ENCODE measurements at places on chromosomes 13 and 19.

GRCh38 chr19:4598712-4599111, 39.2 kb upstream of the SEMA6B start:
- DNase-seq: no peak

DNA sequence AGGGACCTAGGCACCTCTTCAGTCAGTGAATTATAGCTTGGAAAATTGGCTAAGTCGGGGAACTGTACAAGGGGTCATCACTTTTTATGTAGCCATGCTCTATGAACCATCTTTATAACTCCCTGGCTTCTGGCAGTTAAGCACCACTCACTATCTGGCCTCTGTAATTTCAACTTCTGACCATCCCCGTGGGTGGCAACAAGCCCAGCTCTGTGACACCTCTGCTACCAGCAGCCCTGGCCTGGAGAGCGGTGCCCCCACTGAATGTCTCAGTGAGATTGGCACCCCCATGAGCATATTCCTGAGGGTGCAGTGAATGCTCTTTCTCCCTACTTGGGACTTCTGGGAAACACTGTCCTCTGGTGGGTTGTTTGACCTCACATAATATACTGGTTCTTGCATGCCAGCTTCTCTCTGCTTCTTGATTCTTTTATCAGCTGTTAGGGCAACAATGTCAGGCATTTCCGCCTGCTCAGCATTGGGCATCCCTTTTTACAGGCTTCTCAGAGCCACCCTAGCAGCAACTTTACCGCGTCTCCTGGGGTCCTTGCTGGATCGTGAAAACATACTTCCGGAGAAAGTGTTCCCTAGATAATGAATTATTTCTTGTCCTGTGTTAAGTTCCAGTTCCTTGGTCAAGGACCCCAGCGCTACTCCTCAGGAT, 10.4 kb downstream of the KL start:
- DNase-seq: no peak

DNA sequence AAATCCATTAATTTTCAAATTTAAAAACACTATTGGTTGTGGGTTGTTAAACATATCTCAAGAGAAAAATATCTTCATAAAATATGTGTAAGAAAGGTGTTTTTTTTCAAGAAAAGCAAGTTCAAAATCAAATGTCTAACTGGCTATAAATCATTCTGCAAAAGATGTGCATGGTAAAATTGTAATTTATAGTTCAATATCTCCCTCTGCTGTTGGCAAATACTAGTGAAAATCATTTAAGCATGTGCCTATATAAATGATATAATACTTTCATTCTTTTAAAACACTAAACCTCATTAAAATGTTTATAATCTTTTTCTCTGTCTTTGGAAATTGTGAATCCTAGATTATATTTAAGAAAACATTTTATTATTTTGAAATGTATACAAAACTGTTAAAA, 17.2 kb upstream of the SLITRK6 start:
- no peak for DNase-seq

DNA sequence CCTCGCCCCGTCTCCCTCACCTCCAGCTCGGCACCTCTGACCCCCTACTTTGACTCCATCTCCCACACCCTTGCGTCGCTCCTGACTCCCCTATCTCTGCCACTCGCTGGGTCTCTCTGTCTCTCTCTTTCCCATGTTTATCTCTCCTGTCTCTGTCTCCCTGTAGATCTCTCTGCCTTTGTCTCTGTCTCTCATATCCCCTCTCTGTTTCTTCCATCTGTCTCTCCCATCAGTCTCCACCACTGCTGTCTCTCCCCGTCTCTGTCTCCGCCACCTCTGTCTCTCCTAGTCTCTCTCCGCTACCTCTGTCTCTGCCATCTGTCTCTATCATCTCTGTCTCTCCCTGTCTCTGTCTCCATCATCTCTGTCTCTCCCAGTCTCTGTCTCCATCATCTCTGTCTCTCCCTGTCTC, 12.4 kb upstream of the BBC3 start:
- DNase-seq: no peak

- no peak for DNase-seq
Measured at GRCh38 chr13:35714588-35715377, 238.3 kb upstream of the MAB21L1 start.

GRCh38 chr13:79311386-79311785, 94.7 kb downstream of the RBM26 start:
- DNase-seq: no peak

GRCh38 chr13:109816112-109816807, 29.9 kb upstream of the IRS2 start:
- no peak for DNase-seq

- peak; percentile 43 for DNase-seq
Measured at GRCh38 chr19:18846862-18847548, 15.2 kb downstream of the UPF1 start.

- DNase-seq: no peak
Measured at GRCh38 chr19:33383720-33384292, 10.3 kb downstream of the CEBPG start.

DNA sequence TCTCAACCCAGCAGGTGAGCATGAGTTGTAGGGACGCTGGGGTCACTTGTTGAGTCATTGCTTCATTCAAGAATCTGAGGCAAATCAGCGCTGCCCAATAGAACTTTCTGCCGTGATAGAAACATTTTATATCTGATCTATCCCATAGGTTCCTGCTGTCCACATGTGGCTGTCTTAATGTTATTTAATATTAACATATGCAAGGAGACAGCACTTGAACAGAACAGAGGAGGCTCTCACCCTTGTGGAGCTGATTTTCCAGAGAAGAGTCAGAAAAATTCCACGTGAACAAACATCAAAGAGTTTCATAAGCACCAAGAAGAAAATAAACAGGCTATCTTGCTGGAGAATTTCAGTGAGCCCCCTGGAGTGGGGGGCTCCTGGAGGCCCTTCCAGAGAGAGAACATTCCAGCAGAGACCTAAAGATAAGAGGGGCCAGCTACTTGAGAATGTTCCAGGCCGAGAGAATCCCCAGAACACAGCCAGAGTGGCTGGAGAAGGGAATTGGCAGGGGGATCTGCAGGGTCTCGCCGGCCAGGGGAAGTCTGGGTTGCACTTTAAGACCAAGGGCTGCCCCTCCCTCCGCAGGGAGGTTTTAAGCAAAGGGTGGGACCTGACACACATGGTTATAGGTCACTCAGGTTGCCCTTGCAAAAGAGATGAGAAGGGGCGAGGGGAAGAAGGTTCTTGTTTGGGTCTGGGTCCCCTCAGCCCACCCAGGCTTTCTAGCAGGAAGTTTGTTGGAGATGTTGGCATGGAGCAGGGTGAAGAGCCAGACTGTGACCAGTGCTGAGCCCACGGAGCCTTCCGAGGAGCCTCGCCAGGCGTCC, 135.7 kb downstream of the CRYL1 start:
- DNase-seq: no peak

GRCh38 chr19:31125071-31125470, 224.2 kb downstream of the TSHZ3 start:
- no peak for DNase-seq

GRCh38 chr19:17090583-17090982, 15.0 kb downstream of the MYO9B start:
- no peak for DNase-seq

- DNase-seq: no peak
Measured at GRCh38 chr13:44760434-44760833, 184.3 kb upstream of the TSC22D1 start.

DNA sequence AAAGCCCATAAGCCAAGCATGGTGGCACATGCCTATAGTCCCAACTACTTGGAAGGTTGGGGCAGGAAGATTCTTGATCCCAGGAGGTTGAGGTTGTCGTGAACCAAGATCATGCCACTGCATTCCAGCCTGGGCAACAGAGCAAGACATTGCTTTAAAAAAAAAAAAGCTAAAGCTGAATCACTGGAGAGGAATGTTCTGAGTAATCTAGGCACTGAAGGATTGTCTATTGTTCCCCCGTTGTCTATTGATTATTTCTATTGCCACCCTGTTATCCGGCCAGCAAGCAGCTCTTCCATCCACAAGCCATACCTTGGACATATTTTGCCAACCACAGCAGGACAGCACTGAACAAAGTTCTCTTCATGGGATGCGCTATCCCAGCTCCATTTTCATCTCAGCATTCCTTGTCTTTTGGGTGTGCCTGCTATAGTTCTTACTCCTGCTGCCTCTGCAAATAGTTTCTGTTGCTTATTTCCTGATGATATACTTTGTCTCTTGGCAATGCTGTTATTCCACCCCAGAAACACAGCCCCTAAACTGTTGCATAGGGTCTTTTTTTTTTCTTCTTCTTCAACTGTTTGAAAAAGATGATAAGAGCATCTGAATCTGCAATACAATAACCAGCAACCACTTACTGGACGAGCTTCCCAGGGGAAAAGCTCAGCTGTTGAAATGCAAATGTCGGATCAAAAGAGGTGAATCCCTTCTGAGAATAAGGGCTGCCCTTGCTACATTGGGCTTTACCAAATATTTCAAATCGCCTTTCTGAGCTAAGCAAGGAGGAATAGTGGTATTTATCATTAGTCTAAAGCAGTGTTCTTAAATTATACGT, 22.2 kb upstream of the SIAH3 start:
- no peak for DNase-seq

DNA sequence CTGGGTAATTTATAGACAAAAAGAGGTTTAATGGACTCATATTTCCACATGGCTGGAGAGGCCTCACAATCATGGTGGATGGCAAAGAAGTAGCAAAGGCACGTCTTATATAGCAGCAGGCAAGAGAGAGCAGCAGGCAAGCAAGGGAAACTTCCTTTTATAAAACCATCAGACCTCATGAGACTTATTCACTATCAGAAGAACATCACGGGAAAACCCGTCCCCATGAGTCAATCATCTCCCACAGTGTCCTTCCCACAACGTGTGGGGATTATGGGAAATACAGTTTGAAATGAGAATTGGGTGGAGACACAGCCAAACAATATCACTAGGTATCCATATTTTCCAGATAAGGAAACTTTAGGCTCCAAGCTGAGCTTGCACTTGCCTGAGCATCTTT, 9.5 kb upstream of the CYP2B6 start:
- no peak for DNase-seq

GRCh38 chr13:56351041-56351440, 789.7 kb upstream of the PRR20A start:
- no peak for DNase-seq

DNA sequence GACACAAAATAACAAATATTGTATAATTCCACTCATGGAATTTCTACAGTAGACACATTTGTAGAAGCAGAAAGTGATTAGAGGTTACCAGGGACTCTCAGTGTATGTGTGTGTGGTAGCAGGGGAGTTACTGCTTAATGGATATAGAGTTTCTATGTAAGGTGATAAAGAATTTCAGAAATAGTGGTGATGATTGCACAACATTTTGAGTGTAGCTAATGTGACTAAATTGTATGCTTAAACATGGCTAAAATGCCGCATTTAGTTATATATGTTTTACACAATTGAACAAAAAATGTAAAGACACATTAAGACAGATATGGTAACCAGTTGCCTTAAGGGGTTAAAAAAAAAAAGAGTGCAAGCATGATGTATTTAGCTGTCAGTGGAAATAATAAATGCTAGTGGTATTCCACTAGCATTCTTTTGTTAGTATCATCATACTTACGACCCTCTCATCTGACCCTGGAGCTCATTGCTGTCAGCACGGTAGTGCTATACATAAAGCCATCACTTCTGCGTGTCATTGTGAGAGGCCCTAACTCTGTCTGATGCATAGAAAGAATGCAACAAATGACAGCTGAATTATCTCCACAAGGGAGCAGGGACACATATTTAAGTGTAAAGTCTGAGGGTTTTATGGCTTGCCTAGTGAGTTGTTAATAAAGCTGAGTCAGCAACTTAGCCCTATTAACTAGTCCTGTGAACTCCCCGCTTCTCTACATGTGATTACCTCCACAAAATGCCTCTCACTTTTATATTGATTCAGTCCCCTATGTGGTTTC, 134.1 kb upstream of the RXFP2 start:
- no peak for DNase-seq

- no peak for DNase-seq
Measured at GRCh38 chr19:30757837-30758617, 385.8 kb downstream of the ZNF536 start.

DNA sequence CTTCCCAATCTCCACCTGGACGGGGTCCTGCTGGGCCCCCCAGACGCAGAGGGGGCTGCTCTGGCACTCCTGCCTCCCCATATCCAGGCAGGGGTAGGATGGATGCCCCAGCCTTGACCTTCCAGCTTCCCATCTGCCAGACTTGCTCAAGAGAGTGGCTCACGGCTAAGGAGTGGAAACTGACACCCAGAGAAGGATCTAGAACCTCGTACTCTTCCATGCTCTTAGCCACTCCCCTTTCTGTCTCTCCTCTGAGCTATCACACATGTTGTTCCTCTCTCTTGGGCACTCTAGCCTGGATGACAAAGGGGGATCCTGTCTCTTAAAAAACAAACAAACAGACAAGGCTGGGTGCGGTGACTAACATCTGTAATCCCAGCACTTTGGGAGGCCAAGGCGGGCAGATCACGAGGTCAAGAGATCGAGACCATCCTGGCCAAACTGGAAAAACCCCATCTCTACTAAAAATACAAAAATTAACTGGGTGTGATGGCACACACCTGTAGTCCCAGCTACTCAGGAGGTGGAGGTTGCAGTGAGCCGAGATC, 12.2 kb upstream of the FUT5 start:
- no peak for DNase-seq

DNA sequence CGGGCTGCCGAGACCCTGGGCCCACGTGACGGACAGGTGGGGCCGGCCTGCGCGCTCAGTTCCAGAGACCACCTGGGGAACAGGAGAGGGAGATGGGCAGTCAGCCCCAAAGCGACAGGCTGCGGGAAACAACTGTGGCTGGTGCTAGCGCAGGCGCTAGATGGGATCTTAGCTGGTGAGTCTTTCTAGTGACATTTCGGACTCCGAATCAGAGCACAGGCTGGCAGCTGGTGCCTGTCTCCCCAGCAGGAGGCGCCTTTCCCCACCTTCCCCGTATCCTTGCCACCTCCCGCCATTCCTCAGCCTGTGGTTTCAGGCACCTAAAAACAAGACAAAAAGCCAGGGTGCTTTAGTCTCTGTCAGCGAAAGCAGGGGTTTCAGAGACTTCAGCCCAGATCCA, 19.4 kb upstream of the RANBP3 start:
- DNase-seq: no peak

DNA sequence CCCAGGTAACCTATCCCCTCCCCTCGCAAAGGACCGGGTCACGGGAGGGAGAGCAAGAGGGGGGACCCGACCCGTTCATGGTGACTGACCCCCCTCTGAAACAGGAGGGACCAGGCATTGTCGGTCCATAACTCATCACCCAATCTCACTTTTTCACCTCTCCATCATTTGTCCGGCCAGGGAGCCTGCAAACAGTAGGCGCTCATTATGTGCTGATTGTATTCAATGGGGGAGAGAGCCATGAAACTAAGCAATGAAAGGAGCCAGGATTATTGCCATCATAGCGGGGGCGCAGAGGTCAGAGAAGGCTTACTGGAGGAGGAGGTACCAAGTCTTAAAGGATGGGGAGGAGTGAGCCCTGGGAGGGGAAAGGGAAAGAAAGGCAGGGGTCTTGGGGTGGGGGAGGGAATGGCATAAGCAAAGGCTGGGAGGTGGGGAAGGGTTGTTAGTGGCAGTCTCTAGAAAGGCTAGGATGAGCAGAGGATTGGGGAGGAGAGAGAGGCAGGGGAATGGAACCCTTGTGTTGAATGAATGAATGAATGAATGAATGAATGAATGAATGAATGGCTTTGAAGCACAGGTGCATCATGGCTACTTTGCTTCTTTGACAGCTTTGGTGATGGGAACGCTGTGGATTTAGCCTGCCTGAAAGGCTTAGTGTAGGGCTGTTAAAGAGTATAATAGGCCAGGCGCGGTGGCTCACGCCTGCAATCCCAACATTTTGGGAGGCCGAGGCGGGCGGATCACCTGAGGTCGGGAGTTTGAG, 1.4 kb downstream of the SHFL start:
- no peak for DNase-seq

- DNase-seq: no peak
Measured at GRCh38 chr13:99045396-99045795, 67.5 kb upstream of the DOCK9 start.

Data from anterior cingulate cortex (tissue), 58 donors.